ENCODE measurements at places on chromosomes 16 and 17. TPM values are rescaled to one million over a fixed set of nuclear protein-coding genes. Genes with fewer than 3 reads are reported as not detected.

DNA sequence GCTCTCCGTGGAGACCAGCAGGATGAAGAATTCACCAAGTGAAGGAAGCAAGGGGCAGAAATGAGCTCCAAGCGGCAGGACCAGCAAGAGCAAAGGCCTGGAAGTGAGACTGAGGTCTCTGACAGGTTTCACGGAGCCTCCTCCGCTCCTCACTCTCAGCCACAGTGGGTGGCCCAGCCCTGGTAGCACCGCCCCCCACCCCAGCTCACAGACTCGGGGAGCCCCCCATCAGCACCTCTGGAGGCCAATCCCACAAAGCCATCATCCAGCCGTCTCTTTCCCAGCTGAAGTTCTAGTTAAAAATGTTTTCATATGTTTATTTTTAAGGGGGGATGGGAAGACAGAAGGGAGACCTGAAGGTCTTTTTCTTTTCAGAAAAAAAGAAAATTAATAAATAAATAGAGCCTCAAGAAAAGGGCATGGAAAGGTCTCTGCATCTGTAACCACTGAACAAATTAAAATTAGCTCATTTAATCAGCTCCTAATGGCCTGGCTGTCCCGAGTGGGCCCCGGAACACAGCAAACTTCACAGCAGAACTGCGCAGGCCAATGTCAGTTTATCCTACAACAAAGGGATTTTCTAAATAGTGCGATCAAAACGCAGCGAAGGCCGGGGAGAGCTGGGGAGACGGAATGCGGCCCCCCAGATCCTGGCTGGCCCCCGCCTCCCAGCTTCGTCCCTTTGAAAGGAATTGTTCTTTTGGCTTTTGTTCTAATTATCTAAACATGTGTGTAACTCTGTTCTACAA is 190.3 kb downstream of the ZNF423 start:
- DNase-seq: no peak
- H3K27me3 ChIP-seq: no peaks in the 10 kb centered on the region
- H3K36me3 ChIP-seq: no peaks in the 10 kb centered on the region

GRCh38 chr17:75625813-75626486 is 7.3 kb upstream of the SMIM5 start:
- H3K27me3 ChIP-seq: no peaks in the 10 kb centered on the region
- H3K4me3 ChIP-seq: no peak overlapping the region
- H3K36me3 ChIP-seq: no peaks in the 10 kb centered on the region
- DNase-seq: peak; percentile 53

- H3K27me3 ChIP-seq: no peaks in the 10 kb centered on the region
- no peaks in the 10 kb centered on the region for H3K4me1 ChIP-seq
- no peaks in the 10 kb centered on the region for H3K36me3 ChIP-seq
- DNase-seq: peak; percentile 52
- no peak overlapping the region for H3K4me3 ChIP-seq
These were observed 147.3 kb downstream of the CCDC182 start for GRCh38 chr17:57597531-57598453.

DNA sequence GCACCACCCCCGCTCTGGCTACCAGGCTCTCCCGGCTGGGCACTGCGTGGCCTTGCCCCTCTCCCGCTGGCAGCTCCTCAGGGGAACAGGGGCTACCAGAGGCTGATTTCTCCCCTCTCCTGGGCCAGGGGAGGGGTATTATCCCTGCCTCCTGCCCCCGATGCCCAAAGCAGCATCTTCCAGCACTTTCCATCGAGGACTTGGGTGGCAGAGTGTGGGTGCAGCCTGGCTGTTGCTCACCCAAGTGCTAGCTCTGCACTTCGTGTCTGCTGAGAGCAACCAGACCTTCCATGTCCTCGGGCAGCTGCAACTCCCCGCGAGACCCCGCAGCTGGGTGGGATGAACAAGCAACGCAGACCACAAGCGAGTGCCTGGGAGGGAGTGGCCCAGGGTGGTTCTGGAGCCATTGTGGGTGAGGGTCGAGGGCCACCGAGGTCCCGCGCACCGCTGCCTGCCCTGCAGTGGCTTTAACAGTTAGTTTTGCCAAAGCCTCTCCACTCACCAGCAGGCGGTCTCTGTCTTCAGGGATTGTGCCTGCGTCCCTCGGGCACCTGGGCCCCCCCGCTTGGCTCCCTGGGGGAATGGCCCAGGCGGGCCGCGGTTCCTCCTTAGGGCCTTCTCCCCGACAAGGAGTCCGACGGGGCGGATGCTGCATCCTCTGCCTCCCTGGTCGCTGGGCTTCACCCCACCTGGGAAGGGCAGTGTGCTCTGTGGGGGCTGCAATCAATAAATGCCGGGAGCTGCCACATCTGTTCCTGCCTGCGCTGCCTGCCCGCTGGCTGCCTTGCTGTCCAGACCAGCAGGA is 8.4 kb downstream of the SLC25A10 start:
- H3K27me3 ChIP-seq: no peaks in the 10 kb centered on the region
- peaks cover 51% of the 10 kb centered on the region for H3K4me1 ChIP-seq
- H3K36me3 ChIP-seq: no peaks in the 10 kb centered on the region
- H3K27ac ChIP-seq: no peak overlapping the region
- DNase-seq: no peak

- H3K36me3 ChIP-seq: no peaks in the 10 kb centered on the region
- no peaks in the 10 kb centered on the region for H3K4me1 ChIP-seq
These were observed 17.9 kb downstream of the SEC14L5 start for GRCh38 chr16:4976079-4976478.

DNA sequence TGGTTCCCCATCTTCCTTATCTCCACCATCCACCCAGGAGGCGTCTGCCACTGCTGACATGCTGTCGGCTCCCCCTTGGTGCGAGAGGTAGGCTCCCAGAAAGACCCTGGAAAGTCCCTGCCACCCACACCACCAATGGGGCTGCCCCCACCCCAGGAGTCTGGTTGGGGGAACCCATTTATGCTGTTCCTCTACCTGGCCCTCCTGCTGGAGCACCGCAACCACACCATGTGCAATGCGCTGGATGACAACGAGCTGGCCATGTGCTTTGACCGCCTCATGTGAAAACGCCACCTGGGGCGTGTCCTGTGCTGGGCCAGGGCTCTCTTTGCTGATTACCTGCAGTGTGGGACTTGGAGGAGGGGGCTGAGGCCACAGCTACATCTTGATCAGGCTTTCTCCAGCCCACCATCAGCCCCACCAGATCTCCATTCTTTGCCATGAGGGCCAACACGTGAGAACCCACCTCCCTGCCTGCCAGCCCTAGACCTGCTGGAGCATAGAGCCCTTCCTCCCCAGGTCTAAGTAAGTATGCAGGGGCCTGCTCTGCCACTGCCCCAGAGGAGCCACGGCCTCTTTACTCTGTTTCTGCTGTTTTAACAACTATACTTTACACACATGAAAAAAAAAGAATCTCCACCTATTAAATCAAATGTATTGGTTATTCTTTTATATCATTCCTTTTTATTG is 7.9 kb upstream of the ALDH3A1 start:
- H3K27ac ChIP-seq: no peak overlapping the region
- no peaks in the 10 kb centered on the region for H3K27me3 ChIP-seq
- H3K4me3 ChIP-seq: no peak overlapping the region
- H3K36me3 ChIP-seq: no peaks in the 10 kb centered on the region

GRCh38 chr16:48089053-48089792 is 66.6 kb downstream of the ABCC12 start:
- no peak for DNase-seq
- no peak overlapping the region for H3K4me3 ChIP-seq
- H3K4me1 ChIP-seq: no peaks in the 10 kb centered on the region
- no peak overlapping the region for H3K27ac ChIP-seq

DNA sequence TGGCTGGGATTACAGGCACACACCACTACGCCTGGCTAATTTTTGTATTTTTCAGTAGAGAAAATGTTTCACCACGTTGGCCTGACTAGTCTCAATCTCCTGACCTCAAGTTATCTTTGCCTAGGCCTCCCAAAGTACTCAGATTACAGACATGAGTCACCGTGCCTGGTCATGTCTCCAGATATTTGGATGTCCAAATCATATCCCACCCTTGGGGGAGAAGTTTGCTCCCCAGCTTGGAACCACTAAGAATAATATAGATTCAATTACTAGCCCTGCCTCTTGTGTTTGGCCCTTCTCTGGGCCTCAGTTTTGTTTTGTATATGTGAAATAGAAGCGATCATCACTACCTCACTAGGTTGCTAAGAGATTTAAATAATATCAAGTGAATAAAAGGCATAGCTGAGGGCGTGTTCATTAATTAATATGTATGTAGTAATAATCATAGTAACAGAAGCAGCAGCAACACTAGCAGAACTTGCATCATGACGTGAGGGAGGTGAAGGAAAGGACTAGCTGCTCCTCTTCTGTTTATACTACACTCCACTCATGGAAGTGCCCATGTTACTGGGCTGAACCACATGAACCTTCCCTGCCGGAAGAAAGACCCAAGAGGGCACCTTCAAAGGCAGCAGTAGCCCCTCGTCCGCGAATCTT is 253.6 kb upstream of the XYLT1 start:
- H3K27me3 ChIP-seq: no peaks in the 10 kb centered on the region
- no peak overlapping the region for H3K27ac ChIP-seq
- H3K36me3 ChIP-seq: no peaks in the 10 kb centered on the region
- H3K4me1 ChIP-seq: no peaks in the 10 kb centered on the region
- H3K4me3 ChIP-seq: no peak overlapping the region

GRCh38 chr16:84410361-84411138 is 42.2 kb downstream of the ATP2C2 start:
- H3K27me3 ChIP-seq: no peaks in the 10 kb centered on the region
- no peaks in the 10 kb centered on the region for H3K36me3 ChIP-seq
- H3K4me1 ChIP-seq: no peaks in the 10 kb centered on the region
- H3K27ac ChIP-seq: no peak overlapping the region
- H3K4me3 ChIP-seq: no peak overlapping the region
- DNase-seq: no peak

- DNase-seq: no peak
- no peaks in the 10 kb centered on the region for H3K36me3 ChIP-seq
- no peak overlapping the region for H3K27ac ChIP-seq
- H3K4me1 ChIP-seq: peaks cover 5% of the 10 kb centered on the region
- H3K4me3 ChIP-seq: no peak overlapping the region
These were observed 8.9 kb upstream of the NME1 start for GRCh38 chr17:51144266-51145022.

GRCh38 chr17:63774969-63775265 is 947 bp downstream of the DDX42 start:
- no peak for DNase-seq
- peak overlapping the region; percentile 81 for H3K4me3 ChIP-seq
- peaks cover 29% of the 10 kb centered on the region for H3K4me1 ChIP-seq
- no peaks in the 10 kb centered on the region for H3K36me3 ChIP-seq

- H3K27me3 ChIP-seq: no peaks in the 10 kb centered on the region
- DNase-seq: no peak
- H3K4me3 ChIP-seq: no peak overlapping the region
- peak overlapping the region; percentile 34 for H3K27ac ChIP-seq
- no peaks in the 10 kb centered on the region for H3K36me3 ChIP-seq
These were observed 1.7 kb upstream of the HSBP1 start for GRCh38 chr16:83806036-83806435.

- H3K36me3 ChIP-seq: peaks cover 3% of the 10 kb centered on the region
- no peaks in the 10 kb centered on the region for H3K27me3 ChIP-seq
- peak overlapping the region; percentile 71 for H3K27ac ChIP-seq
These were observed 308 bp downstream of the GTF3C1 start for GRCh38 chr16:27549464-27549745.

DNA sequence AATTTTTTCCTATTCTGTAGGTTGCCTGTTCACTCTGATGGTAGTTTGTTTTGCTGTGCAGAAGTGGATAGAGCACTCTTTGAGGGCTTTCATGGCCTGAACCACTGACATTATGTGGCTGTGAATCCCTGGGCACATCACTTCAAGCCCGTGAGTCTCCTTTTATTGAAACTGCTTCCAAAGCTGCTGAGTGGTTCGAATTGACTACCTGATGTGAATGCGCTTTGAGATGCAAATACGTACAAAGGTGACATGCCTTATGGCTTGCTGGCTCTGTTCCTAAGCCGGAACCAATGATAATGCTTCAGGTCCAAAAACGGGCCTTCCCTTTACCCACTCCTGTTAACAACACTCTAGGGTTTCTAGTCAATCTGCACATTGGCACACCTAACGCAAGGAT is 34.3 kb downstream of the ASPA start:
- peaks cover 6% of the 10 kb centered on the region for H3K4me1 ChIP-seq
- no peak overlapping the region for H3K27ac ChIP-seq
- DNase-seq: no peak
- no peaks in the 10 kb centered on the region for H3K27me3 ChIP-seq

GRCh38 chr17:47693731-47694580 is at the start of gene TBKBP1:
TBKBP1 (plus strand) TSS chr17:47694161; CDS start chr17:47696113, 1,952 bp downstream.
- peak within 1 kb of the TSS; percentile 79 for H3K4me3 ChIP-seq
- no peaks in the 10 kb centered on the region for H3K27me3 ChIP-seq
- peak within 1 kb of the TSS; percentile 69 for H3K27ac ChIP-seq
- peak; percentile 52 for DNase-seq
- peaks cover 2% of the 10 kb centered on the region for H3K4me1 ChIP-seq

GRCh38 chr16:27739606-27740357 is 189.8 kb downstream of the KATNIP start:
- no peaks in the 10 kb centered on the region for H3K36me3 ChIP-seq
- no peak overlapping the region for H3K27ac ChIP-seq
- no peak overlapping the region for H3K4me3 ChIP-seq
- H3K4me1 ChIP-seq: no peaks in the 10 kb centered on the region
- no peaks in the 10 kb centered on the region for H3K27me3 ChIP-seq
- DNase-seq: no peak

- no peaks in the 10 kb centered on the region for H3K36me3 ChIP-seq
- no peak for DNase-seq
- H3K27me3 ChIP-seq: no peaks in the 10 kb centered on the region
These were observed 3.1 kb upstream of the CORO7 start for GRCh38 chr16:4419402-4419959.

DNA sequence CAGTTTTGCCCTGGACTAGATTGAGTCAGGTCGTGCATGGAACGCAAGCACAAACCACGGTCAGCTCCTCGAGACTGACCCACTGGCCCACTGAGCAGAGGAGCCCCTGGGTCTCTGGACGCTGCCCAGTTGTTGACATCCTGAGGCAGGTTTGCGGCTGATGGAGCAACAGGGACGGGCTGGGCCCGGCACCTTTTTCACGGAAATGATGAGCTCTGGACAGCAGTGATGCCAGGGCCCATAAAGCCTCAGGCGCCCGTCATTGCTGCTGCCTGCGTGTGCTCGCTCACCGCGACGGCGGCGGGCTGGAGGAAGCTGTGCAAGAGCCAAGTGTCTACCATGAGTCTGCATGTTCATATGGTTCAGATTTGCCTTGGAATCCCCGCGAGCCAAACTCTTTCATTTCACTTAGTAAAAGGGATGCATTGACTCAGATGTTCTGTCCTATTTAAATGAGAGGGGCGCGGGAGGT is 30.8 kb upstream of the CRISPLD2 start:
- no peak overlapping the region for H3K4me3 ChIP-seq
- H3K27ac ChIP-seq: no peak overlapping the region
- H3K4me1 ChIP-seq: no peaks in the 10 kb centered on the region
- no peak for DNase-seq
- no peaks in the 10 kb centered on the region for H3K27me3 ChIP-seq

The TMC7 gene
- 0.10 TPM for polyA plus RNA-seq

The PMP22 gene
- polyA plus RNA-seq: 5.2 TPM

The CALB2 gene
- polyA plus RNA-seq: not detected

The NPIPB8 gene
- polyA plus RNA-seq: 0.53 TPM

The SLC13A2 gene
- polyA plus RNA-seq: 0.10 TPM

The CCL17 gene
- polyA plus RNA-seq: not detected

The STX1B gene
- 0.82 TPM for polyA plus RNA-seq

The ST6GALNAC1 gene
- 0.16 TPM for polyA plus RNA-seq

The RIPOR1 gene
- 7.6 TPM for polyA plus RNA-seq

All from liver (tissue), 10 donors.